ENCODE measurements at places on chromosomes 13 and 19.

- no peak for DNase-seq
Observed at GRCh38 chr19:6041991-6042481, 64.1 kb upstream of the RANBP3 start.

- peak; percentile 11 for DNase-seq
Observed at GRCh38 chr19:41706741-41707501, 1.5 kb upstream of the CEACAM5 start.

- no peak for DNase-seq
Observed at GRCh38 chr13:91668866-91669495, 270.6 kb downstream of the GPC5 start.

DNA sequence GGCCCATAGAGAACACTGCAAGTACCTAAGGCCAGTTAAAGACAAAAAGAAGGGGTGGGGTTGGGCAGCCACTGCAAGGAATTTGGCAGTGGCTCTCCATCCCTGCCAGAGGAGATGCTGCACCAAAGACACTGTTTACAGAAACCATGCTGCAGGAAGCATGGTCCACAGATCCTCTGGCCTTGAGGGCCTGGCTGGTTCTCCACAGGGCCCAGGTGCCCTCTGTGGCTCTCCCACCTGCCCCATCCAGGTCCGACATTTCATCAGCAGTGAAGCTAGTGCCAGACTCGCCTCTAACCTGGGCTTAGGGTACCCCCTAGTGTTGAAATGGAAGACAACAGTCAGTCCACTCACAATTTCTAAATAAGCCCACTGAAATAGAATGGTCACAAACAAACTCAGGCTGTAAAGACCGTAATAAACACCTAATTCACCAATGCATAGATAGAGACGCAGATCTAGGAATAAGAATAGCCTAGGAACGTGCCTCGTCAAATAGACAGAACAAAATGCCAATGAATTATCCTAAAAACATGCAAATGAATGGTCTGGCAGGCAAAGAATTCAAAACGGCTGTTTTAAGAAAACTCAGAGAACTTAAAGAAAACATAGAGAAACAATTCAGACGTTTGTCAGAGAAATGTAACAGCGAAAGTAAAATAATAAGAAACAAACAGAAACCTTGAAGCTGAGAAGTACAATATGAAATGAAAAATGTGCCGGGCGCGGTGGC lies 23.3 kb downstream of the LYPD4 start:
- peak; percentile 13 for DNase-seq

GRCh38 chr13:99703908-99704307 lies 202.6 kb downstream of the TM9SF2 start:
- no peak for DNase-seq

DNA sequence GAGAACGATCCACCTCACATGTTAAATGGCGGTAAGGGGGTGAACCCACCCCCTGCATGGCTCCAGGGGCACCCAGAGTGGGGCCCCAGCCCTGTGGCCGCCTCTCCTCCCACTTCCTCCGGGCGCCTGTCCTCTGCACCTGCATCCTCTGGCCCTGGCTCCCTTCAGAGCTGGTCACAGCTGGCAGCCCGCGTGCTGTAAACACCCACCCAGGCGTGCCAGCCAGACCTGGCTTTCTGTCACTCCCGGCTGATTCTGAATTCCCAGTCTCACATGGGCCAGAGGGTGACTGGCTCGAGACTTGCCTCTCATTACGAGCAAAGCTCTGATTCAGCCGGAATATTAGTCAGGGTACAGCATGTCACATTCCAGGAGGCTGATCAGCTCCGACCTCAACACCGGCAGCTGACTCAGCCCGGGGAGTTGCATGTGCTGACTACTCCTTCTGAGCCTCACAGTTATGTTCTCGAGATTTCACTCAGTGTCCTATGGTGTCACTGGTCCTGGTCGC lies 75.1 kb downstream of the GNG7 start:
- peak; percentile 100 for DNase-seq

DNA sequence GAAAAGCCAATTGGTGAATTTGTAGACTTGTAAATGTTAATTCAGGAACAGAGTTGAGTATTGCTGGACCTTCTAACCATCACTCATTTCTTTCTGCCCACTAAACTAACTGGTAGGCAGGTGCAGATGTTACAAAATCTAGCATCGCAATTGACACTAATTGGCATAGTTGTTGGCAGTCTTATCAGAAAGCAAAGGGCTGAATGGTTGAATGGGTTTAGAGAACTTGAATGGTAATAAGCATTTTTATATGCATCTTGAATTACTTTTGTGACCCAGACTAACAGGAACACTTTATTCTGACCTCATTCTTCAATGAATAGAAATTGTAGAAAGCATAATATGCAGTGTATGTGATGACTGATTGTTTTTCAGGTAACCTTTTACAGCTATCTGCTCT lies 189.1 kb downstream of the GGACT start:
- no peak for DNase-seq

- DNase-seq, result no peak
Observed at GRCh38 chr13:79457390-79457789, 23.6 kb upstream of the NDFIP2 start.

DNA sequence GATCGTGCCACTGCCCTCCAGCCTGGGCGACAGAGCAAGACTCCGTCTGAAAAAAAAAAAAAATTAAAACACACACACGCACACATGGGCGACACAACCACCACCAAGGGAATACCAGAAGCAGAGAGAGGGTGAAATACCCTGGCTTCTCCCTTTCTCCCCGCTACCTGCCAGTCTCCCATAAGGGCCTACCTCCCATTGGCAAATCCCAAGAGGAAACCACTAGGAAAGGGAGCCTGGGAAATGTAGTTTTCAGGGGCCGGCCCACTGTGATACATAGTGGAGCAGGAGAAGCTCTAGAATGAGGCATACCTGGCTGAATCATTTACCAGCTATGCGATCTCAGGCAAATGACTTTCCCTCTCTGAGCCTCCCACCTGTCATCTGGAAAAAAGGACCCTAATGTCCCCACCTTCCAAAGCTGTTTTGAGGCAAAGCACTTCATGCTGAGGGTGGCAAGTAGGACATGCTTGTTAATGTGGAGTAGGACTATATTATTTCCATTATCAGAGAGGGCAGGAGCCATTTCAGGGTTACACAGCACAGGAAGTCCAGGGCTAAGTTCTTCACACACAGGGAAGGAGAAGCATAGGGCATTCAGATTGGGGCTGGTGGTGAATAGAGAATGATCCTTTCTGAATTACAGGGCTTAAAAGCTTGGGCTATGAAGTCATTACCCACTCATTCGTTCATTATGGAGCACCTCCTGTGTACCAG lies 14.3 kb upstream of the HNRNPUL1 start:
- no peak for DNase-seq

DNA sequence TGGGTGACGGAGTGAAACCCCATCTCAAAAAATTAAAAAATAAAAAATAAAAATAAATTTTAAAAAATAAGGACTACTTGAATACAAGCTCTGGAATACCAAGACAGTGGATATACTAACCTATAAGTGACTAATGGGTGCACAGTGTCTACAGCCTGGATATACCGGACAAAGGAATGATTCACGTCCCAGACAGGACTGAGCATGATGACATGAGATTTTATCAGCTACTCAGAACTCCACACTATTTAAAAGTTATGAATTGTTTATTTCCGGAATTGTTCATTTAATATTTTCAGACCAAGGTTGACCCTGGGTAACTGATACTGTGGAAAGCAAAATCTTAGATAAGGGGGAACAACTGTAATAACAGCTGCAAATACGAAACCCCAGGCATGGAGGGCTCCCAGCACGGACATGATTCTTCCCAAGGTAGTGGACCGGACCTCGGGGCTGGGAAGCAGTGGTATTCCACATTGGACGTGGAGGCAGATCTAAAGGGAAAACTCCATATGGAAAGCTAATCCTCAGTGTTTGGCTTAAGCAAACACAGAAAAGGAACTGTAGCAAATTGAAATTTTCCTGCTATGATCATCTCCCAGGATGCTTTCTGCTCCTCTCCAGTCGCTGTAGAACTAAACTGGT lies 102.6 kb upstream of the TSHZ3 start:
- DNase-seq, result peak; percentile 66

DNA sequence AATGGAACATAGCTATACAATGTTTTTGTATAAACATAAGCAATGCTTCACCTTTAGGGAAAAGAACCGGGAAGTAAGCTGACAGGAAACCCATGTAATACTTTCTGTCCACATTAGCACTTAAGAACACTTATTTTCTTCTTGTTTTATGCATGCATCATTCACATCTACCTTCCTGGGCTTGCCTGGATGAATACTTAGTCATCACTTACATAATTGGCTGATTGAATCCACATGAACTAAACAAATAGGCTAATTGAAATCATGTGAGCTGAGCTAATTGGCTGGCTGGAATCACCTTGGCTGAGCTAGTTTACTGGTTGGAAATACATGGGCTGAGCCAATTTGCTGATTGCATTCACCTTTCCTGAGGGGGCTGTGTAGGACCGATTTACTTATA lies 78.8 kb downstream of the ZNF726 start:
- DNase-seq, result no peak

GRCh38 chr13:45775401-45775963 lies 73.4 kb downstream of the CBY2 start:
- no peak for DNase-seq

- no peak for DNase-seq
Observed at GRCh38 chr13:91346062-91346461, 1.4 kb upstream of the MIR17HG start.

DNA sequence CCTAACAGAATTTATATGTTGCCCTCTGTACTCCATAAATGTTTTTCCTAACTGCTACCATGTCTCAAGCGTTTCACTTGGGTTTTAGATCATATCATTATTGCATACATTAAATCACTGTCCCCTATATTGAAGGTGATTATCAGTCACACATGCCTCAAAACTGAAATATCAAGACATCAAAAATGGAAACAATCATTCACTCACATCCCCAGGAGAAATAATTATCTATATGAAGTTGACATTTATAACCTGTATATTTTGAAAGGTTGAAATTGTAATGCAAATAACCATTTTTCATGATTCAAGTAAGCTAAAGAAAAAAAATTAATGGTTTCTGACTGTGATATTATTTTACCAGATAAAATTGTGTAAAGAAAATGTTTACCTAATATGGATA lies 1695.0 kb downstream of the SLITRK1 start:
- no peak for DNase-seq

GRCh38 chr19:2750808-2751437 lies 11.1 kb upstream of the SLC39A3 start:
- no peak for DNase-seq

DNA sequence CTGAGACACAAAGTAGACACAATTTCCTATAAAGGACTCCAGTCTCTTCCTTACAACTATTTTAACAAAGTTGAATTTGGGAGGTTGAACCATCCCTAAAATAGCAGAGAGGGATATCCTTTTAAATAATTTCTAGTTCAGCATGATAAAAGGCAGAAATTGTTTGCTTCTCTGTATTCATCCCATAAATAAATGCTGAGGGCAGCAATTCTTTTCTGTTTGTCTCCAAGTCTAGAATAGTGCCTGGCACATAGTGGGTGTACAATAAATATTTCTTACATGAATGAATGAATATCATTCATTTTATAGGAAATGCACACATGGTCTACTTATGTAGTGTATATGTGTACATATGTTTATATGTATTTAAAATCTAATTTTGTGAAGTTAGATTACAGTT lies 12.3 kb downstream of the COL4A1 start:
- no peak for DNase-seq

DNA sequence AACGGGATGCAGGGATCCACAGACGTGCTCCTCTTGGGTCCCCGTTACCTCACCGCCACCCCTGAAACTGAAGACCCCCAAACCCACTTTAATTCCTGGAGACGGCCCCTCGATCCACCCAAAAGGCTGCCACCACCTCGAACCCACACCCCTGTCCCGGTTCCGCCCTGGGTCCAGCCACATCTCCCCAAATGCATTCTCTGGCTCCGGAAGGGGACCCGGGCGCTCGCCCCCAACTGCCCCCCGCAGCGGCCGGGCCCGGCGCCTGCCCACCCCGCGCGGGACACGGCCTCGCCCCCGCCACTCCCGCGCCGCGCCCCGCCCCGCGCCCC lies 219 bp upstream of the FSTL3 start:
- no peak for DNase-seq

DNA sequence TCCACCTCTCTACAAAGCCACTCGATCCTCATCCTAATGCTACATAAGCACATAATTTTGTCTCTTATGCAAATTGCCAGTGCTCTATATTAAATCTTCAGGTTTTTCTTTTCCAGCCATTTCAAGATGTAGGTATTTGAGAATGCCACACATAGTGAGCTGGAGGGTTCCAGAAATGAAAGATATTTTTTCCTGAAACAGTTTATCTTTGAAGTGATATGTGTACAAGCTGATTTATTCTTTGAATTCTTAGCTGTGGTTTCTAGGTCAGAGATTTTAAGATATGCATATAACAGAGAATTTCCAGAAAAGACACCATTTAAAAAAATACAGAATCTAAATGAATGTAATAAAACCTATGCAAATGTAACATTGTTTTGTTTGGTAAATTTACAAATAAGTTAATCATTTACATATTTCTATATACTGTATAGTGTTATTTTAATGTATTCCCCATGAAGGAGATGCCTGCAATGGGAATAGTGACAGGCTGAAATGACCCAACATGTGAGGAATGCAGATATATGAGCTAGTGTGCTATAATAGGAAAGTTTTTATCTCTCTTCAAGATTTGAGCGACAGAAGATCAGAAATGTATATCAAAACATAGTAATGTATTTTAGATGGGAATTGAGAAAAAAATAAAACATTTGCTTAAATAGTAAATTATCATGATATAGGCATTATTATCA lies 570.2 kb downstream of the SLITRK1 start:
- no peak for DNase-seq

DNA sequence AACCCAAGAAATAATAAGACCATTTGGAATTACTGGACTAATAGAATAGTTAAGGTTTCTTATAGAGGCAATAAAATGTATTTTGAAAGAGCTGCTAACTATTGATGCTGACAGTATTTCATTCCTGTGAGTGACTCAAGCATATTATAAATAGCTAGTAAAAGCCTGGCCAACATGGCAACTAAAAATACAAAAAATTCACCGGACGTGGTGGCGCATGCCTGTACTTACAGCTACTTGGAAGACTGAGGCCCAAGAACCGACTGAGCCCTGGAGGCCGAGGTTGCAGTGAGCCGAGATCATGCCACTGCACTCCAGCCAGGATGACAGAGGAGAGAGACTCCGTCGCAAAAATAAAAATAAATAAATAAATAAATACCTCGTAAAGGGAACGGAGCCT lies 5.4 kb upstream of the ICAM3 start:
- DNase-seq, result no peak

GRCh38 chr19:29488316-29488715 lies 37.5 kb upstream of the VSTM2B start:
- no peak for DNase-seq

GRCh38 chr19:2249010-2249866 lies at the start of gene AMH:
TSS of gene AMH (plus strand) at chr19:2249323. CDS start at chr19:2249333, 10 bp downstream.
- DNase-seq, result no peak

GRCh38 chr19:1146412-1146699 lies 27.7 kb downstream of the SBNO2 start:
- DNase-seq, result no peak

GRCh38 chr13:66339214-66339613 lies 890.9 kb downstream of the PCDH9 start:
- no peak for DNase-seq

All from LHCN-M2 (cell line).